ENCODE measurements at places on chromosomes 3 and 15. TPM values are rescaled to one million over a fixed set of nuclear protein-coding genes. Genes with fewer than 3 reads are reported as not detected.

GRCh38 chr3:159502986-159503385, 485.6 kb upstream of the IL12A start:
- no peak for DNase-seq
- H3K4me1 ChIP-seq: no peaks in the 10 kb centered on the region
- H3K4me3 ChIP-seq: no peak overlapping the region
- no peaks in the 10 kb centered on the region for H3K27me3 ChIP-seq

- H3K4me1 ChIP-seq: peaks cover 3% of the 10 kb centered on the region
- H3K27me3 ChIP-seq: no peaks in the 10 kb centered on the region
- H3K36me3 ChIP-seq: no peaks in the 10 kb centered on the region
- no peak overlapping the region for H3K4me3 ChIP-seq
These were observed 3.1 kb downstream of the PPP1R2 start for GRCh38 chr3:195540027-195540426.

- no peak overlapping the region for H3K27ac ChIP-seq
- DNase-seq: no peak
- H3K36me3 ChIP-seq: no peaks in the 10 kb centered on the region
- no peaks in the 10 kb centered on the region for H3K4me1 ChIP-seq
- no peak overlapping the region for H3K4me3 ChIP-seq
These were observed 185.8 kb upstream of the PRICKLE2 start for GRCh38 chr3:64411101-64411500.

DNA sequence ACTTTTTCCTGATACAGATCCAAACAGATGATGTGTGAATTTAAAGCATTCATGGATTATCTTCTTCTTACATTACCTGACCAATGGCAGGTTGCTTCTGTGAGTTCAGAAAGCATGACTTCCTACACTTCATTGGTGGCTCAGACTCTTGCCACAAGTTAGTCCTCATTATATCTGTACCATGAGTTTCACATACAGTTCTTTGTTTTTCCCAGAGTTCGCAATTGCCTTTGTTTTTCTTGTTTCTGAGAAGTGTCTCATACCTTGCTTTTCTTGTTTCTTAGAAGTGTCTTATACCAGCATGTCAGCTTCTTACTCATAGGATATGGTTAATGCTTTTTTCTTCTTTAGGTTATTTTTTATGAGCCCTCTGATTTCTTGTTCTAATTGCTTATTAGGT, 133.8 kb upstream of the TLE3 start:
- H3K4me1 ChIP-seq: 0 out of 2 replicates have a peak, but pooled peaks cover 2% of the 10 kb centered on the region
- no peak overlapping the region for H3K4me3 ChIP-seq

- no peaks in the 10 kb centered on the region for H3K27me3 ChIP-seq
- H3K4me1 ChIP-seq: no peaks in the 10 kb centered on the region
- no peak overlapping the region for H3K4me3 ChIP-seq
These were observed 55.0 kb downstream of the TCF12 start for GRCh38 chr15:56973463-56973862.

DNA sequence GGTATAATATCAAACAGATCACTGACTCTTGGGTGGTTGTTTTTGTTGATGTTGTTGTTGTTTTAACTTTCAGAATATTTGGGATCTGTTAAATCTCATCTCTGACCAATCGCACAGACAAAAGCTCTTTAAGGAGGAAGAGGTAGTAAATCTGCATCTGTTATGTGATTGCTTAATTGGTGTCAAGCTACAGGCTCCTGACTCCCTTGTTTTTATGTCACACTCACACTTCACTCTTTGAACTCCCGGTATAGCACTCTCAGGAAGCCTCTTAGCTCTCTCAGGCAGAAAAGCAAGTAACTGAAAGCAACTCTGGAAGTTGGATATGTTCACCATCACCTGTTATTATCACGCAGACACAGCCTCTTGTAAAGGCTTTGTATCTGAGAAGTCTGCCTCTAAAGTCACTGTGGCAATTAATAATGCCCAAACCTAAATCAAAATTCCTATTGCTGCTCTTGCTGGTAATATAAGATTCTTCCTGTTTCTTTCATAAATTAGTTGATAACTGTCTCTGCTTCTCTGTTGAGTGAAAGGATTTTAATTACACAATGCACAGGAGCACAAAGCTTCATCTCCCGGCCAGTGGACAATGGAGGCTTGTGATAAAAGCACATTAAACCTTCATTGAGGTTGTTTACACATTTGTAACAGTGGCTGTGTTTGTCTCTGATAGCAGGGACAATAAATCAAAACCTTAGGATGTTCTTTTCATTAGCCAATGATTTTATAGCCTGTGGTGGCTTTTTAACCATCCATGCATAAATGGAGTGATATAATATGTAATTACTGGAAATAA, 576.7 kb downstream of the MFSD1 start:
- no peaks in the 10 kb centered on the region for H3K27me3 ChIP-seq
- no peak overlapping the region for H3K4me3 ChIP-seq
- H3K4me1 ChIP-seq: no peaks in the 10 kb centered on the region
- DNase-seq: no peak

GRCh38 chr3:98026425-98027084, 8.6 kb downstream of the GABRR3 start:
- DNase-seq: no peak
- no peak overlapping the region for H3K4me3 ChIP-seq
- no peaks in the 10 kb centered on the region for H3K36me3 ChIP-seq
- H3K27ac ChIP-seq: no peak overlapping the region

- H3K4me3 ChIP-seq: no peak overlapping the region
- no peaks in the 10 kb centered on the region for H3K36me3 ChIP-seq
- H3K27me3 ChIP-seq: no peaks in the 10 kb centered on the region
- no peak for DNase-seq
- H3K4me1 ChIP-seq: no peaks in the 10 kb centered on the region
- no peak overlapping the region for H3K27ac ChIP-seq
These were observed 371.6 kb upstream of the WNT5A start for GRCh38 chr3:55858727-55859126.

DNA sequence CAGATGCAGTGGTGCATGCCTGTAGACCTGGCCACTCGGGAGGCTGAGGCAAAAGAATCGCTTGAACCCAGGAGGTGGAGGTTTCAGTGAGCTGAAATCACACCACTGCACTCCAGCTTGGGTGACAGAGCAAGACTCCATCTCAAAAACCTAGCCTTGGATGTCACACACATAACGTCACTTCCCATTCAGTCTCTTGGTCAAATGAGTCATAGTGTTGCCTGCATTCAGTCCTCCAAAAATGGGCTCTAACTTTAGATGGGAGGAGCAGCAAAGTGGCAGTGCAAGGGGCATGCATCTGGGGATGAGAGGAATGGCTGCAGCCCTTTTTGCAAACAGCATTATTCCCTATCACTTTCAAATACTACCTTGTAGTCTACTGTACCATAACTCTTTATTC, 62.9 kb upstream of the AGBL1 start:
- no peak overlapping the region for H3K4me3 ChIP-seq
- H3K27ac ChIP-seq: no peak overlapping the region
- H3K4me1 ChIP-seq: peaks cover 5% of the 10 kb centered on the region
- no peaks in the 10 kb centered on the region for H3K27me3 ChIP-seq

DNA sequence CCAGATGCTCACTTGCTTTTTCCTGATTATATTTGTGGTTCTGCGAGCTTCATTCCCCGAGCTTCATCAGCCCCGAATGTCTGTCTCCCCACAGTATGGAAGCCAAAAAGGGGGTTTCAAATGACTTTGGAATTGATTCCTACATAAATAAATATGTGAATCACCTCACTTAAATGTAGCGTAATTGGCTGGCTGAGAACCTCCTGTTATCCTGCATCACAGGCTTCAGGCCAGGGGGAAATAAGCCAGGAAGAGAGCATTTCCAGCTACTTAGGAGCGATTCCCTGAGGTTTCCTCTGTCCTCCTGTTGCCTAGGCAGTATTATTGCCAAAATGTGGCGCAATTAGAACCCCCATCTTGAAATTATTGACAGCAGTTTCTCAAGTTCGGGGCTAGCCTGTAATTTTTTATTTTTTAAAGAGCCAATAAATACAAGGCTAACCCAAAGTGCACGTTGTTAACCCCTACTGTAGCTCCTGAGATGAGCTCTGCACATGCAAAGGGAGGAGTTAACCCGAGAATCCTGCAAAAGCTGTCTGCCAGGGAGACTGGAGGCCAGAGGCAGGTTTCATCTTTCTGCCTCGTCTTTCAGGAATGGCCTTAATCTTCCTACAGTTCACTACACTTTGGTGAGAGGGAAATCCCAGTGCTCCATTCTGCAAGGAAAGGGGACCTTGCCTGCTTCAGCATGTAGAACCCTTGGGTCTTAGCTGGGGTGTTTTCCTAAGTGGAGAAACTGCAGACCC, 148.2 kb downstream of the ADAMTS9 start:
- H3K27ac ChIP-seq: no peak overlapping the region
- H3K4me1 ChIP-seq: no peaks in the 10 kb centered on the region
- H3K36me3 ChIP-seq: no peaks in the 10 kb centered on the region
- H3K27me3 ChIP-seq: no peaks in the 10 kb centered on the region
- DNase-seq: no peak

DNA sequence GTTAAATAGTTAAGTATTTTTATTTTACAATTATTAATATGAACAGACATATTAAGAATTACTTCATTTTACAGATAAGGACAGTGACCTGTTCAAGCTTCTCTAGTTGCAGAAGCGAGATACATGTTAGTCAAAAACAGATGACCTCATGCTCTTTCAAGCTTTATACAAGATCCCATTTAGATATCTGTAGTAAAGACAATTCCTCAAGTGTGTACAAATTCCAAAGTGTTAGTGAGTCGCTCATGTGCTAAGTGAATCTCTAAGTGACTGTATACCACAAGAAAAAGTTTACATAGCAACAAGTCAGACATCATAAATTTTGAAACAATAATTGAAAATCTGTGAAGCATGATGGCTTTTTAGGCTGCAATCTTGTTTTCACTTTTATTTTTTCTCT, 293.8 kb downstream of the ROBO1 start:
- no peaks in the 10 kb centered on the region for H3K4me1 ChIP-seq
- no peak for DNase-seq
- H3K27ac ChIP-seq: no peak overlapping the region
- H3K36me3 ChIP-seq: no peaks in the 10 kb centered on the region
- no peak overlapping the region for H3K4me3 ChIP-seq

- H3K27ac ChIP-seq: no peak overlapping the region
- no peaks in the 10 kb centered on the region for H3K27me3 ChIP-seq
- peaks cover 3% of the 10 kb centered on the region for H3K36me3 ChIP-seq
- no peak overlapping the region for H3K4me3 ChIP-seq
These were observed 57.2 kb downstream of the OXNAD1 start for GRCh38 chr3:16322189-16322588.

DNA sequence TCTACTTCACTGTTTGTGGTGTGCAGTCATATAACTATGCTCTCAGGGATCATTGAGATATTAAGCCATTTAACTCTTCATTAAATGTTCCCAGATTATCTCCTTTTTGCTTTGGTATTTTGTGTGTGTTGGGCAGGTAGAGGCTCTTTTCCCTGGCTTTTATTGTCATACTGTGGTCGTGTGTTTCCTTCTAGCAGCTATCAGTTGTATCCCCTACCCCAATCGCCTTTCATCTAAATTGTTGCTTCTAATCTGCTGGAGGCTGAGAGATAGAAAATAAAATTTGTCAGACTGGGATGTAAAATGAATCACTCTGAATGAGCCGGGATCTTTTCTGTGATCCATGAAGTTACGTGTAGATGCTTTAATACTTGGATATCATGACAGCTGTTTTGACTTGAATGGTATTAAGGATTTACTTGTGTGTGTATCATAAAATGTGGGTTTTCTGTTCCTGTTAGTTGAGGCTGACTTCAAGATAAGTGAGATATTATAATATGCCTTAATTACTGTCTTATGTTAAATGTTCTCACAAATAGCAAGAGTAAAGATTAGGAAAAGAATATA, 9.2 kb downstream of the NFKBIZ start:
- DNase-seq: no peak
- no peak overlapping the region for H3K4me3 ChIP-seq
- peaks cover 64% of the 10 kb centered on the region for H3K36me3 ChIP-seq
- no peaks in the 10 kb centered on the region for H3K27me3 ChIP-seq

GRCh38 chr3:126472277-126473006, 3.2 kb downstream of the ZXDC start:
- DNase-seq: peak; percentile 75
- H3K36me3 ChIP-seq: peaks cover 33% of the 10 kb centered on the region
- no peaks in the 10 kb centered on the region for H3K27me3 ChIP-seq
- H3K4me1 ChIP-seq: peaks cover 20% of the 10 kb centered on the region

DNA sequence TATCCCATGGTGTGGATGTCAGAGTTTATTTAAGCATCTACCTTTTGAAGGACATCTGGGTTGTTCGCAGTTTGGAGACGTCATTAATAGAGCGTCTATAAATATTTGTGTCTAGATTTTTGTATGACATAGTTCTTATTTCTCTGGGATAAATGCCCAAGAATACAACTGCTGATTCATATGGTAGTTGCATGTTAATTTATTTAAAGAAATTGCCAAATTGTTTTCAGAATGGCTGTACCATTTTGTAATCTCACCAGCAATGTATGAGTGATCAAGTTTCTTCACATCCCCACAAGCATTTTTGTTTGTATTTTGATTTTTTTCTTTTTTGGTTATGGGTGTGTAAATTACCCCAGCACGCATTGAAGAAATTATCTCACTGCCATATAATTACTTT, 656.9 kb downstream of the NTRK3 start:
- DNase-seq: no peak
- no peak overlapping the region for H3K27ac ChIP-seq
- peaks cover 6% of the 10 kb centered on the region for H3K4me1 ChIP-seq
- no peaks in the 10 kb centered on the region for H3K27me3 ChIP-seq
- no peak overlapping the region for H3K4me3 ChIP-seq

DNA sequence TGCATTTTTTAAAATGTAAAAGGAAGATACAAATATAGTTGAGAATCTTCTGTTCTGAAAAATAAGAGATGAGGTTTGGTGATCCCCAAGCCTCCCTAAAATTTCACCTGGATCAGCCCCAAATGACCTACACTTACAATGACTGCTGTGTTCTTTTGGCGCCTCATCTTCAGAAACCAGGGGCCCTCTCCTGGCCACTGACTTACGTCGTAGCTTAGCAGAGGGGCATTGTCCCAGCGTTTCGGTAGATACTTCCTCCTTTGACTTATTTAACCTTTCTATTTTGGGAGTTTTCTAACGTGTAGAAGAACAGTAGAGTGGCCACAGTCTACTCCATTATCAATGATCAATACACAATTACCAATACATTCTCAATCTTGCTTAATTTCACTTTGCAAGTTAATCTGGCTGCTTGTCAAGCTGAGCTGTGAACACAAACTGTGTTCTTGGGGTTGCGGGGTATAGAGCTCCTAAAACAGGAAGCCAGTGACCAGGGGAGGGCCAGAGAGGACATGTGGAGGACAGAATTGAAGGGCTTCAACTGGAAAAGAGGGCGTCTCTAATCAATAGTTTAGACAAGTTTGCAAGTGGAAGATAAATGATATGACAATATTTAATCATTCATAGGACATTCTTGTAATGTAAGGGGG, 419.5 kb downstream of the LPP start:
- no peaks in the 10 kb centered on the region for H3K4me1 ChIP-seq
- H3K27me3 ChIP-seq: no peaks in the 10 kb centered on the region
- no peak overlapping the region for H3K27ac ChIP-seq
- H3K36me3 ChIP-seq: no peaks in the 10 kb centered on the region

CD96 gene
- 0.33 TPM for total RNA-seq

MTMR10 gene
- 10.6 TPM for total RNA-seq

CCRL2 gene
- not detected for total RNA-seq

SAMMSON gene
- total RNA-seq: not detected

KLHL6 gene
- total RNA-seq: not detected

ARGFX gene
- total RNA-seq: 1.1 TPM

PLCL2 gene
- 1.4 TPM for total RNA-seq

GOLGA8N gene
- total RNA-seq: 1.4 TPM

C3orf49 gene
- not detected for total RNA-seq

RCN2 gene
- total RNA-seq: 159 TPM

ANKDD1A gene
- 5.6 TPM for total RNA-seq

PDZRN3 gene
- total RNA-seq: 27.3 TPM

COLQ gene
- total RNA-seq: 0.18 TPM

DOCK3 gene
- total RNA-seq: 0.08 TPM

SH2D7 gene
- total RNA-seq: 0.36 TPM

Measured in SJCRH30 (cell line).